ENCODE measurements at places on chromosomes 1 and 21.

DNA sequence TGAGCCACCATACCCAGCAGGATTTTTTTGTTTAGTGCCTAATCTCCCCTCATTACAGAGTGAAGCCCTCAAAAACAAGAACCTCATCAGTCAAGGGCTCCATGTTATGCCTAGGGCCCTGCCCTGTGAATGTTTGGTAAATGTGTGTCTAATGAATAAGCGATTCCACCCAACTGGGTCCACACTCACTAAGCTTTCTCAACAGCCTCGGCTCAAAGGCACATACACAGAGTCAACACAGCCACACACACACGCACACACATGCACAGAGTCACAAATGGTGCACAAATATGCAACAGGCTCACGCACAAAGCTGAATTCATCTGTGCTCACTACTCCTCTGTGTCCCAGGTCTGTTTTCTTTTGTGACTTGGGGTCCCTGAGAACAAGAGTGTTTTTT lies 11.7 kb upstream of the SYNC start:
- no peak for DNase-seq

- no peak for DNase-seq
These were observed 21.3 kb upstream of the UMODL1 start for GRCh38 chr21:42049578-42050430.

- peak; percentile 69 for DNase-seq
These were observed 14.0 kb downstream of the ATP5PO start for GRCh38 chr21:33901412-33902288.

GRCh38 chr1:158200527-158200926 lies 19.8 kb downstream of the CD1D start:
- no peak for DNase-seq

DNA sequence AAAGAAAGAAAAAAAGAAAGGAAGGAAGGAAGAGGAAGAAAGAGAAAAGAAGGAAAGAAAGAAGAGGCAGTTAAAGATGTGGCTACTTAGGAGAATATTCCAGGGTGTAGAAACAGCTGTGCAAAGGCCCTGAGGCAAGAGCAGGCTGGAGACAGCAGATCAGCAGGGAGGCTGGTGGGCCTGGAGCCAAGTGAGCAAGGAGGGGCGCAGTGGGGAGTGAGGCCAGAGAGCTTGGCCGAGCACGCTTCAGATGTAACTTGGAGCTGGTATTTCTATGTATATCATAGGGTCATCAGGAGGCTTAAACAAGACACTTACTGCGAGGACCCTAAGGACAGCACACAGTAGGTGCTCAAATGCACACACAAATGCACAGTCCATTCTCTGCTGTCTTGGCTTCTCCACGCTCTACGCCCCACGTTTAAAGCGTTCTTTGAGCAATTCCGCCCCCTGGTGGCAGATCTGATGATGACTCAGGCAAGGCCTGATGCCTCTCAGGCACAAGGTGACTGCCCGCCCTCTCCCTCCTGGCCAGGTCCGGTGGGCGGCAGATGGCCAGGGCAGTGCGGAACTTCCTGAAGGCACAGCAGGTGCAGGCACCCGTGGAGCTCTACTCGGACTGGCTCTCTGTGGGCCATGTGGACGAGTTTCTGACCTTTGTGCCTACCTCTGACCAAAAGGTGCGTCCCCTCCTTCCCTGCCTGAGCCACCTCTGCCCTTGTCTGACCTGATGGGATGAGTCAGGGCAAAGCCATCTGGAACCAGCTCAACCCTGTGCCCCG lies 11.9 kb upstream of the PADI3 start:
- DNase-seq, result peak; percentile 86

DNA sequence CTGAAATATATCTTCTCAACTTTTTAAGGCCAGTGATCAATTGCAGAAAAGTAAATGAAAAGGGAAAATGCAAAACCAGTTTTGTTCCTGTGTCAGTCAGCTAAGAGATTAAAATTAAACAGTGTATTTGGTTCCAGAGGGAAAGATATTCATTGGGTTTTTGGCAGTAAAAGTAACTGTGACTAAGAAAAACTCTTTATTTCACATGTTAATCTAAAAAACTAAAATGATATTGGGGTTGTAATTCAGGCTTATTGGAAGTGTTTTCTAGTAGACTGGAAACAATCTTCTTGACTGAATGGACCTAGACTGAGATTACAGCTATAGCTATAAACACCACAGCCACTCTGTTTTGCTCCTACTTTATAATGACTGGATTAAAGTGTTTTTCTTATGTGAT lies 413.9 kb downstream of the ADGRL2 start:
- peak; percentile 86 for DNase-seq

GRCh38 chr1:192489047-192489446 lies 86.5 kb upstream of the RGS1 start:
- DNase-seq, result peak; percentile 60

GRCh38 chr1:93079685-93080141 lies 630 bp downstream of the MTF2 start:
- DNase-seq, result peak; percentile 47

DNA sequence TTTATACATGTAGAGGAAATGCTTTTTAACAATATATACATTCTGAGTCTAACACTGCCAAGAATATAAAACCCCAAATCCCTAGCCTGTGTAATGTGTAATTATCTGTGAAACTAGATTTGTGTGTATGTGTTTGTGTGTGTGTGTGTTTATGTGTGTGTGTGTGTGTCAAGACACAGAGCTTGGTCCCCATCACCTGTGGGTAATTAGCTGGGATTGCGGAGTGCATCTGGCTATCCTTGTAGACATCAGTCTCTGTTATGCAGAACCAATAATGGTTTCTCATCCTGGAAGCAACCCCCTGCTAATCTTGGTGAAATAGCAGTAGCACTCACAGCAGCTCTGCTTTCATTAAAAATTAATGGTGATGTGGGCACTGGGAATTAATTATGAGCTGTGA lies 26.3 kb upstream of the ST6GALNAC3 start:
- no peak for DNase-seq

DNA sequence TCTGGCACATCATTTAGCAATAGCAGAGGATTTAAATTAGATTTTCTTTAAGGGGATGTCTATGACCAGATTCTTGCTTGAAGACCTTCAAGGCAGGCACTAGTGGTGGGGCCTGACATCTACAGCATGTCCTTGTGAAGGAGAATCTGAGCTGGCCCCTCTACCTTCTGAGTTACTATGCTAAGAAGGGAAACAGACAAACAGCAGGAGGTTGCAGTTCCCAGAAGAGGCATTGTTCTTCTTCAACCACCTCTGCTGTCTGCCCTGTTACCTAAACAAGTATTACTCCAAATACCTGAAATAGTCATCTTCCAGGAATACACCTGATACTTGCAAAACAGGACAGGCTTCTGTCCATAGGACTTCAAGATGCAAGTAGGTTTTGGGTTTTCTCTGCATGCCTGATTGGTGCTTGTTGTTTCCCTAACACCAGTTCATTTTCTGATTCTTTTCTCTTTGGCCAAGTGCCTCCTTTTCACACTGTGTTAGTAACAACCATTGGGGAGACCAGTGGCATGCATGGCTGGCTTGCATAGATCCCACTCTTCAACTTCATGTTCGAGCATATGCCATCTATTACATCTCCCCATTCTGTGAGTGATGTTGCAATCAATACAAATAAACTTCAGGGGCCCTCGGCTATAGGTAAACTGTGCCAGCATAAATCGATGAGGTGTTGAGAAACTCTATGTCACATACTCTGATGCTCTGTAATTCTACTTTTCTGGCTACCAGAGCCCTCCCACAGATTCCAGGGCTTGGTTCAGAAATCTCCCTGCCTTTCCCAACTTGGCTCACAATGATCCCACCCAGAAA lies 93.0 kb upstream of the DUSP10 start:
- no peak for DNase-seq

DNA sequence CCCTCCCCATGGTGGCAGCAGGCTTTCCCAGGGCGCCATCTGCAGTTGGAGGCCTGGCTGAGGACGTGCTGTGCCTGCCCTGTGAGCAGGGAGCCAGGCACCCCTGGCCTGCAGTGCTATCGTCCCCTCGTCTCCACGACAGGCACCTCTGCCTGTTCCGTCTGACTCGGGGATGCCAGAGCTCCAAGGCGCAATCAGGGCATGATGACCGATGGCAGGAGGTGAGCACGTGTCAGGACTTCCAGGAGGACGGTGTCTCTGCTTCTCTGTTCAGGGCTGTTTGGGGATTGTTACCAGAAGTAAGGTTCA lies 125.2 kb downstream of the PCBP3 start:
- DNase-seq, result no peak

DNA sequence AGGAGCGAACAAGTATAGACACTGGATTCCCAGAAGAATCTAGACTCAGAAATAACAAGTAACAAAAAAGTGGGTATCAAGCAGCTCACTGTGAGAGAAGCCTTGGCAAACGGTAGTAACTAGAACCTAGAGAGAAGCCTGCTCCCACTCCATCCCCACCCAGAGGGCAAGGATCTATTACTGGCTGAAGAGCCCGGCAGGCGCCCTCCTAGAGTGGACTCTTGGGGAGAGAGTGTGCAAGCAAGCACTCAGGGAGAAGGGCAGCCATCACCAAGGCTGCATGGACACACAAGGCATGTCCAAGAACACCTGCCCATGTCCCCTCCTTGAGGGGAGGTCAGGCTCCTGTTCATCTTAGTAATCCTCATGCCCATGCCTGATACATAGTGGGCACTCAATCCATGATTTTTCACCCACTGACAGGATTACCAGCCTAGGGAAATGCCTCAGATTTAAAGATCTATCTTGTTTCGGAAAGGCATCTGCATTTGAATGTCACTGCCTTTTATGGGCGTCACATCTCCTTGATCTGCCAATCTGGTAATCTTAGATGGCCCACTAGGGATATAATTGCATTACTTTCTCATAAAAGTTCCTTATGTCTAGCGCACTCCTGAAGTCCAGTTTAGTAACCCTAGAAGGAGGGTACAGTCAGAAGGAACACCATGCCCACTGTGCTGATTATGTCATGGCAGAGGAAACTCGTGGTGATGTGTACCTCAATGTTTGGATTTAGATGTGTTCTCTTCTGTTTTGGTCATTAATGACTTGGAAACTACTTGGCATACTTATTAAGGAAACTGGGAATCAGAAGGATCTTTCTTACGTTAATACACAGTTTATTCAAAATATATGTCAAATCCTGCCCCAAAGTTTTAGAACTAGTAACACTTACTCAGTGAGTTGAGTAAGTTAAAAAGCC lies 14.4 kb downstream of the CNN3 start:
- DNase-seq, result peak; percentile 75

- DNase-seq, result no peak
These were observed 143.9 kb upstream of the UBE2U start for GRCh38 chr1:64059556-64059955.

- peak; percentile 30 for DNase-seq
These were observed 724.6 kb downstream of the USP25 start for GRCh38 chr21:16454399-16454798.

GRCh38 chr1:209382231-209383100 lies 201.0 kb upstream of the CAMK1G start:
- peak; percentile 71 for DNase-seq

GRCh38 chr1:168799927-168800605 lies 71.1 kb upstream of the DPT start:
- DNase-seq, result no peak

All from muscle of leg (tissue), 16 donors.